GM23248 (cell line): ENCODE measurements at places on chromosomes 6 and 20. TPM values are rescaled to one million over a fixed set of nuclear protein-coding genes. Genes with fewer than 3 reads are reported as not detected.

DNA sequence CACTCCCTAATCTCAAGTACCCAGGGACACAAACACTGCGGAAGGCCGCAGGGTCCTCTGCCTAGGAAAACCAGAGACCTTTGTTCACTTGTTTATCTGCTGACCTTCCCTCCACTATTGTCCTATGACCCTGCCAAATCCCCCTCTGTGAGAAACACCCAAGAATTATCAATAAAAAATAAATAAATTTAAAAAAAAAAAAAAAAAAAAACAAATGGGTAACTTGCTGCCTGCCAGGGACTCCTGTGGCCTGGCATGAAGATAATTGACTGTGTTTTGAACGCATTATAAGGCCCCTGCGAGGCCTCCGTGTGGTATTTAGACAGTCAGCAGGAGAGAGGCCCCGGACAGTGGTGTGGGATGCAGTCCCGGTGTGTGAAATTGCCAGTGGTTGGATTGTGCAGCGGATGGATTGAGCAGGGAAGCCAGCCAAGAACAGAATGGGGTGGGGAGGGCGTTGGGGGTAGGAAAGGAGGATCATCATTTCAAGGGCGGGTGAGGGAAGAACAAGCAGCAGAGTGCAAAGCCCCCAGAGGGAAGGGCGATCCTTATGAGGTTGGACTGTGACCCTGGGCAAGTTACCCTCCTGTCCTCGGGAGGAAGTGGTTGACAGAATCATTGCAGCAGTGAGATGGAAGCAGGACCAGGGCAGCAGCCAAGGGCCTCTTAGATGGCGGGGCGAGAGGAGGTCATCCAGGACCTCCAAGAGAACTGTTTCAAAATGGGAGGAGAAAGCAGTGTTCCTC is 43.3 kb downstream of the PPARD start:
- peaks cover 24% of the 10 kb centered on the region for H3K4me1 ChIP-seq
- no peaks in the 10 kb centered on the region for H3K27me3 ChIP-seq
- H3K27ac ChIP-seq = peak overlapping the region; percentile 43
- H3K36me3 ChIP-seq = no peaks in the 10 kb centered on the region
- DNase-seq = peak; percentile 73

- H3K36me3 ChIP-seq = no peaks in the 10 kb centered on the region
- peaks cover 11% of the 10 kb centered on the region for H3K4me1 ChIP-seq
- no peak overlapping the region for H3K27ac ChIP-seq
- peak overlapping the region; percentile 76 for H3K4me3 ChIP-seq
- H3K27me3 ChIP-seq = no peaks in the 10 kb centered on the region
Observed at GRCh38 chr6:89145091-89145955, 532 bp upstream of the PM20D2 start.

- DNase-seq = peak; percentile 75
- no peak overlapping the region for H3K4me3 ChIP-seq
- H3K27ac ChIP-seq = no peak overlapping the region
- peaks cover 52% of the 10 kb centered on the region for H3K27me3 ChIP-seq
Observed at GRCh38 chr20:2767768-2768631, 32.4 kb downstream of the CPXM1 start.

GRCh38 chr6:25050356-25050755 is 114.6 kb upstream of the RIPOR2 start:
- no peaks in the 10 kb centered on the region for H3K27me3 ChIP-seq
- peak; percentile 65 for DNase-seq
- H3K27ac ChIP-seq = no peak overlapping the region
- no peak overlapping the region for H3K4me3 ChIP-seq

DNA sequence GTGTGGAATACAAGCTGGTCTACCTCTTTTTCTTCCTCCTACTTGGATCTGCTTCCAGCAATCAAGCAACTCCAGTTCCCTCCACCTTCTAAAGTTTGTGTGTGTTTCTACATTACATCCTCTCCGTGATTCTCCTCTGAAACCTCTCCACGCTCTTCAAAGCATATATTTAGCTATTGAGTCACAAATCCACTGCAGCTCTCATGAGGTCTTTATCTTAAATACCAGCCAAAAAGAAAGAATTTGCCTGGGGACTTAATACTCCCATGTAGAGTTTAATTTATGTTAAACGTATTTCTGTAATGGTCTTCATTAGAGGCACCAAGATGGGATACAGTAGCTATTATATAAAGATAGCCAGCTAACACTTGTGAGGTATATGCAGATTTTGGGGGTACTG is 78.7 kb downstream of the FOXC1 start:
- DNase-seq = no peak
- H3K27me3 ChIP-seq = no peaks in the 10 kb centered on the region
- H3K4me1 ChIP-seq = peaks cover 36% of the 10 kb centered on the region
- H3K27ac ChIP-seq = no peak overlapping the region

DNA sequence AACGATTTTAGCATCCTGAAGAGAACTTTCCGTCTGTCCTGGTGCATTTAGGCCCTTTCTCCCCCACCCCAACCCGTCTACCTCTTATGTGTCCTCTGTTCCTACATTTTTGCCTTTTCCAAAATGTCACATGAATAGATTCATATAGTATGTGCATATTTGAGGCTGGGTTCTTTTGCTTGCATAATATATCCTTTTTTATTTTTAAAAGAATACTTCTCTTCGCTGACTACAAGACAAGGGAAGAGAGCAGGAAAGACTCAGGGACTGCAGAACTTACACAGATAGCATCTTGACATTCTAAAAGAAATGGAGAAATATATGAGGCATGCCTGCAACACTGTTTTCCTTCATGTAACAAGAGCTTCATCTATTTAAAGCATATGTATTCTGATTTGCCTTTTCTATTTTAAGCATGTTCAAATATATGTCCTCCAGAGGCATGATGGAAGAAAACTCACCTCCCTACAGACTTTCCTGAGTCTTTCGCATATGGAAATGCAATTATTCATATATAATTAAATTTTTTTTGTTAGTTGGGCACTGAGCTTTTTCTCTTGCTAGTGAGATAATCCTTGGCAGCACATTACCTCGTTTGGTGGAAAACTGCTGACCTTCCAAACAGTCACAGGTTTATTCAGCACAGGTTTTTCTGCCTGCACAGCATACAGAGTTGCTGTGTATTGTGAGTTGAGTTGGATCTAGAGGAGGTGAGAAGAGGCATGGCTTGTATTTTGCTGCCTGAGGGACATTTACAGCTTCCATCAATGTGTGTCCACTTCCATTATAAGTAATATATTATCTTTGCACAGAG is 170.0 kb downstream of the AKAP7 start:
- no peak overlapping the region for H3K27ac ChIP-seq
- H3K36me3 ChIP-seq = no peaks in the 10 kb centered on the region
- DNase-seq = no peak
- H3K4me3 ChIP-seq = no peak overlapping the region
- no peaks in the 10 kb centered on the region for H3K4me1 ChIP-seq
- H3K27me3 ChIP-seq = 0 out of 2 replicates have a peak, but pooled peaks cover 4% of the 10 kb centered on the region

DNA sequence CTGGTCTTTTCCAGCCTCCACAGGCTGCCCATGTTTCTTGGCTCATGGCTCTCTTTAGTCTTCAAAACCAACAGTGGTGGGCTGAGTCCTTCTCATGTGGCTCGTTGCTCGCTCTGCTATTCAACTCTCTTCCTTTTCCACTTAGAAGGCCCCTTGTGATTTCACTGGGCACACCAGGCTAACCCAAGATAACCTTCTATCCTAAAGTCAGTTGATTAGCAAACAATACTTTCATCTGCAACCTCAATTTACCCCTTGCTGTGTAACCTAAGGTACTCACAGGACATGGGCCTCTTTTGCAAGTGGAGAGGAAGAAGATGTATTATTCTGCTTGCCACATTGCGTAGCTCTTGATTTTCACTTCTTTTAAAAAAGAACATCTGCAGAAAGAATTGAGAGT is 79.6 kb downstream of the UTRN start:
- peak overlapping the region; percentile 11; the same call in 1 of the 2 replicates for H3K27ac ChIP-seq
- H3K27me3 ChIP-seq = no peaks in the 10 kb centered on the region
- no peaks in the 10 kb centered on the region for H3K36me3 ChIP-seq
- peaks cover 30% of the 10 kb centered on the region for H3K4me1 ChIP-seq
- no peak for DNase-seq

- no peak overlapping the region for H3K4me3 ChIP-seq
- H3K36me3 ChIP-seq = no peaks in the 10 kb centered on the region
- H3K27ac ChIP-seq = no peak overlapping the region
- peaks cover 20% of the 10 kb centered on the region for H3K4me1 ChIP-seq
- H3K27me3 ChIP-seq = no peaks in the 10 kb centered on the region
- no peak for DNase-seq
Observed at GRCh38 chr20:11173916-11174315, 500.1 kb upstream of the JAG1 start.

- peak; percentile 97 for DNase-seq
- no peaks in the 10 kb centered on the region for H3K36me3 ChIP-seq
- peaks cover 26% of the 10 kb centered on the region for H3K4me1 ChIP-seq
- H3K4me3 ChIP-seq = peak overlapping the region; percentile 35
- no peaks in the 10 kb centered on the region for H3K27me3 ChIP-seq
Observed at GRCh38 chr6:42338744-42339222, 112.9 kb downstream of the TRERF1 start.

DNA sequence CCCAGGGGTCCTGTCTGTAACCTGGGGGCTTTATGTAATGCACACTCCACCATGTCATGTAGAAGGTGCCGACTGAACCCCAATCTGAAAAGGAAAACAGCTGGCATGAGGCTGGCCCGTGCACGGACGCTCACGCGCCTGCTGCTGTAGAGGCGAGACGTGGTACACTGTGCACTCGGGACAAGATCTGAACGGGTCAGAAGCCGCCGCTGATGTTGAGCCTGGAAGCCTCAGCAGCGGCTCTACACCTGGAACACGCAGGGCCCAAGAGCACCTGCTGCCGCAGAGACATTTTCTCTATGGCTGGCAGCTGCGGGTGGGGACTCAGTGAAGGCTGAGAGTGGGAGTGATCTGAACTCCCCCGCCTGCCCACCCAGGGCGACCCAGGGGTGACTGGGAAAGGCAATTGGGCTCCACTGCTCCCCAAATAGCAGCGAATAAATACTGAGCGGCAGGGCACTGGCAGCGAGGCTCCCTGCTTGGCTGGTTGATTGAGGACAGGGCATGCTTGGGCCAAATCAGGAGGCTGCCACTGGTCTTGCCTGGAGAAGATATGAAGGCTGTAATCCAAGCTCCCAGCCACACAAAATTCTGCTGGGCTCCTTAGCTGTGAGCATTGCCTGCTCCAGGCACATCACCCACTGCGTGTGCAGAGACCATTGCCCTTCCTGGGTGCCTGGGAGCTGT is 2.5 kb upstream of the OGFR start:
- no peaks in the 10 kb centered on the region for H3K27me3 ChIP-seq
- H3K36me3 ChIP-seq = 0 out of 2 replicates have a peak, but pooled peaks cover 12% of the 10 kb centered on the region
- peaks cover 14% of the 10 kb centered on the region for H3K4me1 ChIP-seq
- H3K4me3 ChIP-seq = no peak overlapping the region
- no peak for DNase-seq

GRCh38 chr20:63876489-63877036 is 11.5 kb downstream of the TPD52L2 start:
- no peaks in the 10 kb centered on the region for H3K27me3 ChIP-seq
- no peak for DNase-seq
- peaks cover 11% of the 10 kb centered on the region for H3K4me1 ChIP-seq
- no peak overlapping the region for H3K27ac ChIP-seq
- peaks cover 41% of the 10 kb centered on the region for H3K36me3 ChIP-seq

DNA sequence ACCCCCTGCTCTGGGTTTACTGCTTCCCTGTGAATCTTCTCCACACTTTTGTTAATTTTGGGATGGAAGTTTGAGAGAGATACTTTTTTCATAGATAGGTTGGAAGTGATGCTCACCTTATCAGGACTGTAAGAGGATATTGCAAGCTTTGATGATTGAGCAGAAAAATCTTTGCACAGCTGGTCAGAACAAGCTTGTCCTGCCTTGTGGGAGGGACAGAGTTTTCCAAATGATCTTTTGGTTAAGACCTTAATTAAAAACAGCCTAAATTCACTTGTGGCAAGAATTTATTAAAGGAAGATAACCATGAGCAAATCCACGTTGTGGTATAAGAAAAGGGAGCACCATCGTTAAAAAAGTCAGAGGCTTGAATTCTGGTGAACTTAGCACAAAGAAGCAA is 32.2 kb downstream of the E2F3 start:
- H3K27ac ChIP-seq = no peak overlapping the region
- H3K4me3 ChIP-seq = no peak overlapping the region
- DNase-seq = no peak
- H3K27me3 ChIP-seq = no peaks in the 10 kb centered on the region
- H3K36me3 ChIP-seq = 0 out of 2 replicates have a peak, but pooled peaks cover 7% of the 10 kb centered on the region
- peaks cover 6% of the 10 kb centered on the region for H3K4me1 ChIP-seq

- H3K36me3 ChIP-seq = no peaks in the 10 kb centered on the region
- no peak overlapping the region for H3K4me3 ChIP-seq
- no peak for DNase-seq
- no peaks in the 10 kb centered on the region for H3K27me3 ChIP-seq
Observed at GRCh38 chr6:38750968-38751615, 36.0 kb downstream of the DNAH8 start.

GRCh38 chr6:138873191-138873590 is 77.3 kb downstream of the ECT2L start:
- no peaks in the 10 kb centered on the region for H3K36me3 ChIP-seq
- H3K4me1 ChIP-seq = no peaks in the 10 kb centered on the region
- no peaks in the 10 kb centered on the region for H3K27me3 ChIP-seq
- no peak overlapping the region for H3K4me3 ChIP-seq
- no peak for DNase-seq
- no peak overlapping the region for H3K27ac ChIP-seq

DNA sequence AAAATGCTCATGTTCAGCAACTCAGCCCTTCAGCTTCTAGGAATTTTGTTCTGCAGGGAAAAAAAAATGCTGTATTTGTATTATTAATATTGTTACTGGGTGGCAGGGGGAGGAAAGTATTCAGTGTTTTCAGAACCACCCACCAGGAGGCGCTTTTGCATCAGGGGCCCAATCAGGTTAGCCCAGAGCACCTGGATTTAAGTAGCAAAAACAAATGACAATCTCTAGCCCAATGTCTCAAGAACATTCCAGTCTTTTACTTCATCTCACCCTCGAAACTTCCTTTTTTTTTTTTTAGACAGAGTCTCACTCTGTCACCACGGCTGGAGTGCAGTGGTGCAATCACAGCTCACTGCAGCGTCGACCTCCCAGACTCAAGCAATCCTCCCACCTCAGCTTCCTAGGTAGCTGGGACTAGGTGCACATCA is 635 bp upstream of the C20orf203 start:
- H3K4me1 ChIP-seq = no peaks in the 10 kb centered on the region
- peak; percentile 68 for DNase-seq
- H3K27ac ChIP-seq = no peak overlapping the region

- no peaks in the 10 kb centered on the region for H3K27me3 ChIP-seq
- H3K36me3 ChIP-seq = no peaks in the 10 kb centered on the region
- no peak for DNase-seq
- H3K4me1 ChIP-seq = no peaks in the 10 kb centered on the region
- no peak overlapping the region for H3K27ac ChIP-seq
Observed at GRCh38 chr20:14688005-14688404, 350.6 kb upstream of the FLRT3 start.

GRCh38 chr6:138103871-138104270 is 3.3 kb downstream of the PERP start:
- H3K36me3 ChIP-seq = no peaks in the 10 kb centered on the region
- no peak overlapping the region for H3K4me3 ChIP-seq
- no peak for DNase-seq

LAMA2 gene
- polyA plus RNA-seq = 7.2 and 8.3 TPM in 2 replicates

CST2 gene
- polyA plus RNA-seq = 1.5 and 1.6 TPM in 2 replicates

CLDN20 gene
- polyA plus RNA-seq = not detected in 2 replicates

PRRT1 gene
- polyA plus RNA-seq = 2.1 and 2.2 TPM in 2 replicates

HLA-DMA gene
- polyA plus RNA-seq = 5.6 and 6.2 TPM in 2 replicates

TENT5A gene
- 39.2 and 46.5 TPM in 2 replicates for polyA plus RNA-seq
